ENCODE measurements at places on chromosomes 1 and 21.
A peak's percentile ranks its signal among the peaks of the same experiment; 100 is the strongest.

GRCh38 chr1:7975212-7975865 lies 13.8 kb downstream of the PARK7 start:
- peak; percentile 40 for DNase-seq

DNA sequence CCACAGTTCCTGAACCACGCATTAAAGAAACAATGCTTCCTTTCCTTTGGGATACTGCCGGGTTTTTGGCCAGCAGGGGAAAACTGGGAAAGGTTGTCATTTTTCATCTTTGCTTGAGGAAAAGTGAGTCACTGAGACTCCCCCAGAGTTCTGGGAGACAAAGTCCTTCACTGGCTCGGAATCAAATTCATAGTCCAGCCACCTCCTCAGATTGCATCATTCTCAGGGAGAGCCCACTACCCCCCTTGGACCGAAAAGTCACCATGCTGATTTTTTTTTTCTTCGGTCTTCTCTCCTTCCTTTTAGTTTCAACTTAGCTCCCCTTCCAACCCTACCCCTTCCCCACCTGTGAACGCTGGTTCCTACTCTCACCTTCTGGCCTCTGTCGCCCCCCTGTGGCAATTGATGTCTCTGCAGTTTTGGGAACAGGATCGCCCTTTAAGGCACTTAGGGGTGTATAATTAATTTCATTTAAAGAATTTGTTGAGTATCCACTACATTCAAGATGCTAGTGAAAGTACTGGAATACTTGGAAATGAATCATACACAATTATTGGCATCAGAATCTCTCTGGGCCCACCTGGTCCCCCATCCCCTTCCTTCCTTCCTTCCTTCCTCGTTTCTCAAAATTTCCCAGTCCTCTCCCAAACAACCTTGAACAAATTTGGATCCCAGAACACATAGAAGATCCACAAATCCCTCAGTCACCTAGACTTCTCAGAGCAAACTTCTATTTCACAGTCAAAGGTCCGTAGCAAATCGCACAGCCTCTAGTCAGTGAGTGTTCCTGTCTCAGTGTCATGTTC lies 6.9 kb downstream of the ACKR1 start:
- peak; percentile 55 for DNase-seq

DNA sequence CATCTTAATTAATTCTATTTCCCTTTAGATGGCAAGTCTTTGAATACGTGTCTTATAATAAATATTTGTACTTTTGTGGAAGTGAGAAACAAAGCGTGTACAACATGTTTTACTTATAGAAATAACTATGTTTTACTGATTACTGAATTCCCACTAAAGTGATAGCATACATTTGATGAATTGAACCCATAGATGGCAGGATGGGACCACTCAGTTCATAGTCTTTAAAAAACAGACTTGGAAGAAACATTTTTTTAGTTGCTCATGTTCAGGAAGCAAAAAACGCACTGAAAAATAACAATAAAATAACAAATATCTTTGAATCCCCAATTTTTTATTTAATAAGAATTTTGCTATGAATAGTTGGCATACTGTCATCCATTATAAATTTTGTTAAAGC lies 507.1 kb upstream of the ZRANB2 start:
- DNase-seq, result no peak

GRCh38 chr1:100670083-100670482 lies 49.5 kb upstream of the VCAM1 start:
- no peak for DNase-seq

DNA sequence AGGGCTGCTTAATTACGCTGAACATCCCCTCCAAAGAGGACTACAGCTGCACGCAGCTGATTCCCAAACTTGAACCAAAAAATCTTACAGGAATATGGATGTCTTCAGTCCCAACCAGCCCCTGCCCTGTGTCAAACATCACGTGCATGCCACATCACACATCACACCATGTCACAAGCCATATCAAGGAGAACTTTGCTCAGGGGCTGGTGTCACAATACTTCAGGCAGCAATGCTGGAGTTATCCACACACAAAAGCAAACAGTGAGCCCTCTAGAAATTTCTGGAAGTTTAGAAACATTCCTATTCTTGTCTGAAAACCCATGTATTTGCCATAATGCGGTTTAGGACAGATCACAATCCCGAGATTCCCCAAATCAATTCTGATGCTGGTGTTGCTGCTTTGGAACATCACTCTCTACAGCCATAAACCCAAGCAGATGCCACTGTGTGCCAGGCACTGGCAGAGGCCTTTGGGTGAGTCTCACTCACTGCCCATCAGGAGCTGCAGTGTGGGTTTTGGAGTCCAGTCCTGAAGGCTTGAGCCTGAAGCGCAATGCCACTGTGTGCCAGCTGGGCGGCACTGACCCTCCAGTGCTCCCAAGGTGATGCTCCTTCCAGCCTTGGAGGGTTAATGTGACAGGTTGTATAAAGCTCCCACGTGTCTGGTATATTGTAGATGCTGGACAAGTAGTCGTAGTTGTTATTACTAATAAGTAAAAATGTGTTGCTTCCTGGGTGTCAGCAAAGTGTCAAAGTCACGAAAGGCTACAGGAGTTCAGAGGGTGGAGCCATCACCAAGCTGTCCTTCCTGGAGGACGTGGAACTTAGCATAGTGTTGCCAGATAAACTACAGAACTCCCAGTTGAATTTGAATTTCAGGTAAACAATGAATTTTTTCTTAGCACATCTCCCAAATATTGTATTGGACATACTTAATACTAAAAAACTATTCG lies 20.1 kb upstream of the EFNA1 start:
- DNase-seq, result no peak

DNA sequence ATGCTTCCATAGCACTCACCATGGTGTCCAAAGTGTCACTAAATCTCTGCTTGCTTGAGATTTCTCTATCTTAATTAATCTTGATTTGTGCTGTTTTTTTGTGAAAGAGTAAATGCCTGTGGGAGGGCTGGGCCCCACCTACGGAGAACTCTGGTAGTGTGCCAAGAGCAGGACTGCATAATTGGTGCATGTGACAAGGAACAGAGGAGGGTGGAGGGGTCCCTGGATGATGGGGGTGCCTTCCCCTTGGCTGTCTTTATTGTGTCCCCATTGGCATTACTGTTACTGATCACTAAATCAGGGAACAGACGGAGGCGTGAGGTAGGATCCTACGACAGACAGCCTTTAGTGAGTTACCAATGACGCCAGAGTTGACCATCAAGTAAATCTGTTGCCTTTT lies 223.4 kb downstream of the DISC1 start:
- DNase-seq, result no peak

GRCh38 chr1:116311756-116312680 lies 61.0 kb upstream of the ATP1A1 start:
- DNase-seq, result no peak

DNA sequence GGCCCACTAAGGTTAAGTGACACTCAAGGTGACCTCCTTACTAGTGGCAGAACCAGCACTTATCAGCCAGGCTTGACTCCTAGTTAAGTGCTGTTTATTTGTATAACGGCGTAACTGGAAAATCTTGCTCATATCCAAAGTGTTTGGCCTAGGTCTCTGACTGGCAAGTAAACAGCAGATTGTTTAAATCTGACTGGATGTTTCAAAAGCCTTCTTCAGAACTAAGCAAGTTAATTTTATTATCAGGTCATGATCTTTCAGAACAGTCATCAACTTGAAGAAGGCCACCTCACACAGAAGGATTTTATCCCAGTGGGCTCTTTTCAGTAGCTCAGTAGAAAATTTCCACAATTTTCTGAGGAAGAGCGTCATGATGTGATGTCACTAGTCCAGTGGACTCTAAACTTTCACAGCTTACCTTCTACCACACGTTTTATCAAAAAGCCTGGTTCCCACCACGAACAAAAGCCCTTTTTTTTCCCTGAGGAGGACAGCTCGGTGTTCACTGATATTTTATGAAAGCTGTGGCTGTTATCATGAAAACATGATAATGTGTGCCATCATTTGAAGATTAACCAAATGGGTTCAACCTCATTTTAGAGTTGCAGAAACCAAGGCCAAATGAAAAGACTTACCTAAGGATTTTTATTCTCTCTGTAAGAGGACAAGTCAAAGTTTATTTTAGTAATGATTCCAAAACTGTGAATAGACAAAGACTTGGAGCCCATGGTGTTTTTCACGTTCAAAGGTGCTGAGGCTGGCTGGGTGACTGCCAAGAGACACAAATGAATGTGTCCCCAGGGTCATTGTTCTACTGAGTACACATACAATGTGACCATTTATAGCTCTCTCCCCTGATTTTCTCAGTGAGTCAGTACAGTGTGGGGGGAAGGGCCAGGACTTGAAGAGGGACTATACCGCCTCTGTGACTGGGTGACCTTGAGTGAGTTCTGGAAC lies 9.1 kb downstream of the SGIP1 start:
- DNase-seq, result no peak
